ENCODE measurements at places on chromosomes 1 and 21.

- no peak for DNase-seq
These were observed 27.5 kb downstream of the COL6A1 start for GRCh38 chr21:46008893-46009621.

DNA sequence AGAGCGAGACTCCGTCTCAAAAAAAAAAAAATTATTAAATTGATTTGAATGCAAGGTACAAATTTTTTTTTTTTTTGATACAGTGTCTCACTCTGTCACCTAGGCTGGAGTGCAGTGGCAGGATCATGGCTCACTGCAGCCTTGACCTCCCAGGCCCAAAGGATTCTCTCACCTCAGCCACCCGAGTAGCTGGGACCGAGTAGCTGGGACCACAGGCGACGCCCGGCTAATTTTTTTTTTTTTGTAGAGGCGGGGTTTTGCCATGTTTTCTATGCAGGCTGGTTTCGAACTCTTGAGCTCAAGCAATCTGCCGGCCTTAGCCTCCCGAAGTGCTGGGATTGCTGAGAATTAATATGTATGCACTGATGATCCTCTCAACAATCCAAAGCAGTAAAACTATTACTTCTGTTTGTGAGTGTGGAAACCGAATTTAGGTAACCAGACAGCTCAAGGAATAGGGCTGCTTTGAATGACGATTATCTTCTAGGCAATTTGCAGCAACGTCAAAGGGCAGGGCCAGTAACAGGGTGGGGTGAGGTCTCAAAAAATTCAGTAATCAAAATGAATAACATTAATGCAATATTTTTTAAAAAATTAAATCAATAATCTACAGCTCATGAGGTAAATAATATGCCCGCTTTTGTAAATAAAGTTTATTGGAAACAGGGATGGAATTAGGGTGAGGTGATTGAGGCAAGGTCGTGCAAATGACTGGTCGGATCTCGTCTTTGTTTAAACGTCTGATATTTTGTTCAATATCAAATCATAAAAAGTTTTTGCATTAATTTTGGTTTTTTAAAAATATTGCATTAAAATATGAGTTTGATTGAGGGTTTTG, 1.2 kb downstream of the CLSPN start:
- no peak for DNase-seq

DNA sequence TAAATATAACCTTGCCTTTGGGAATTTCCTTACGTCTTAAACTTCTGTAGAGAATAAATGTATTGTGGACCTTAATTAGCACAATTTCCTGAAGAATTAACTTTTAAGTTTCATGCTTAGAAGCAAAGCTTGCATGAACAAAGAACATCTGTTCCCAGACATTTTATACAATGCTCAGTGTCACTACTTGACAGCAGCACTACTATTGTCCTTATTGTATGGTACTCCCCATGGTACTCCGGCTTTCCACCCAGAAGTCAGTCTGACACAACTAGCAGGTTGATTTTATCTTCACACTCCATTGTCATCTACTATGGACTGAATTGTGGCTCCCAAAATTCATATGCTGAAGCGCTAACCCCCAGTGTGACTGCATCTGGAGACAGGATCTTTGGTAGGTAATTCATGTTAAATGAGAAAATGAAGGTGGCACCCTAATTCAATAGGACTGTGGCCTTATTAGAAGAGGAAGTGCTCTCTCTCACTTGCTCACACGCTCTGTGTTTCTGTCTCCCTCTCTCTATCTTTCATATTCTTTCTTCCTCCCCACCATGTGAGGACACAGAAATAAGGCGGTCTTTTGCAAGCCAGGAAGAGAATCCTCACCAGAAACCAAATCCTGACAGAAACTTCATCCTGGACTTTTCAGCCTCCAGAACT, 10.7 kb upstream of the OR2B11 start:
- DNase-seq = no peak

DNA sequence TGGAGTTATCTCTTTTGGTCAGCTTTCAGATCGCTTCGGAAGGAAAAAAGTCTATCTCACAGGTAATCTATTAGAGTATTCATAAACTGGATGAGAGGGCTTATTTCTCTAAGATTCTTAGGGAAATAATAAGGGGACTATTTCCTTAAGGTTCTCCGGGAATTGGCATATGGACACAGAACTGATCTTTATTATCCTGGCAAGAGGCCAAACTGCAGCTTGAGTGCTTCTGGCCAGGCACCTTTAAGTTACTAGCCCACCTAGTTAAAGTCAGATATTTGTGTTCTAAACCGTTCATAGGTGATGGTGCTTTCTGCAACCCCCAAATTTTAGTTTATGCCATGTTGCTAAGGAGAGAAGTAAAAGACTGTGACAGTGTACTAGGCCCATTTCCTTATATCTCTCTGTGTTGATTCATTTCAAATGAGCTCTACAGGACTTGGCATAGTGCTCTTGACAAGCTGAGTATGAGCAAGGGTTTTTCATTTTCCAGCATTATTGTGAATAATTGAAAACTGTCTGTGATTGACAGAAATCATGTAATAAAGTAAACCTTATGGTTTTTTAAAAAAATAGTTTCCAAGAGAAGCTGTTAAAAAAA, 43.4 kb downstream of the SLC22A15 start:
- no peak for DNase-seq

DNA sequence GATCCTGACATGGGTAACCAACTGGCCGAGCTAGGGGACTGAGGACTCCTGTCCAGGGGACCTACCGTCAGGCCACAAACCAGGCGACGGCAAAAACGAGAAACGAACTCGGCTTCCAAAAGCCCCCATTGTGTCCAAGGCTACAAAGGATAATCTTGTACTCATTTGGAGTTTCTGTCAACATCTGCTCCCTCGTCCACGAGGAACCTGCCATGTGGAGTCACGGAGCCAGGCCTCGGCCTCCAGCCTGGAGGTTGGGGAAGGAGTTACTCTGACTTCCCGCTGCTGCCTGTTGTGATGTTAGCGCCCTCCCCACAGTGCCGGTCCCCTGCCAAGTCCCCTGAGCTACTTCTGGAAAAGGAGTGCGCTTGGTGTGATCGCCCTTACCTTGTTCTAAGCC, 7.3 kb downstream of the KRTAP10-1 start:
- DNase-seq = no peak

- no peak for DNase-seq
These were observed 67.2 kb downstream of the ZBTB18 start for GRCh38 chr1:244118109-244118761.

DNA sequence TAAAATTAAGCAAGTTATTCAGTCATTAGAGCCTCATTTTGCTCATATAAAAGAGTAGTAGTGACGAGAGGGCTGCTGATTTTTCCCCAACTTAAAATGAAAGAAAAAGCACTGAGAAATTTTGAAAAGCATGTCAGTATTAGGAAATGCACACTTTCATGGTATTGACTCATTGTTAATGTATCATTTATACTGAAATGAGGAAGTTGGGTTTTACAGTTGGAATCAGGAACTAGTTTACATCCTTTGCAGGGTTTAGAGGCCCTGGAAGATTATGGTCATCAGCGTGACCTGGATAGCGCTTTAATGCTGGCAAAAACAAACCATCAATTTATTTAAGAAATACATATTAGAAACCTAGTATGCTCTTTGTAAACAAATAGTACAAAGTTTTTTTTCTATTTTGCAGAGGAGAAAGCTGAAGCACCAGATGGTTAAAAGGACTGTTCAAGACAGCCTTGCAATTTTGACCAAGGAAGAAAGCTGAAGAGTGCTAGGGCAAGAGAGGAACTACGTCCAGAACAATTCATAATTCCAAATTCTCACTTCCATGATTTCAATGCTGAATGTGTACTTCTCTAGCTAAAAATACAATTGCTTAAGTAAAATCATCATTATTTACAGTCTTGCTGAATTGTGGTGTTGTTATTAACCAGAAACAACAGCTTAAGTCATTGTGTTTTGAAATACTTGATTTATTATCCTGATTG, 94.8 kb upstream of the SGIP1 start:
- no peak for DNase-seq

GRCh38 chr1:231134624-231135023, 27.2 kb upstream of the TRIM67 start:
- no peak for DNase-seq

GRCh38 chr21:34077888-34078287, 4.5 kb downstream of the MRPS6 start:
- no peak for DNase-seq

DNA sequence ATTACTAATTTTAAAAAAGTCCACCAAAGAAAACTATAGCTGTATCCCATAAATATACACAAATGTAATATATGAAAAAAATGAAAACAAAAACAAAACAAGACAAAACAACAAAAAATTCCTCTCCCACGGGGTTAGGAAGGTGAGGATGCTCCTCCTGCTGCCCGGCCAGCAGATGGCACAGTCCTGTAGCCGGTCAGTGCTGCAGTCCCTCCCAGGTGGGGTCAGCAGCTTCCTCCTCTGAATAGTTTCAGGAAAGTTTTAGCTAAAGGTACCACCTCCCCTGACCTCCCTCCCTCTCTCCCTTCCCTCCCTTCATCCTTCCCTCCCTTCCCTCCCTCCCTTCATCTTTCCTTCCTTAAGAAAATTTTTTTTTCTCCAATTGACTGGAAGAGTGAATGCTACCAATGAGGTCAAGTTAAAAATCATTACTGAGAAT, 67.8 kb upstream of the BCL10 start:
- no peak for DNase-seq

DNA sequence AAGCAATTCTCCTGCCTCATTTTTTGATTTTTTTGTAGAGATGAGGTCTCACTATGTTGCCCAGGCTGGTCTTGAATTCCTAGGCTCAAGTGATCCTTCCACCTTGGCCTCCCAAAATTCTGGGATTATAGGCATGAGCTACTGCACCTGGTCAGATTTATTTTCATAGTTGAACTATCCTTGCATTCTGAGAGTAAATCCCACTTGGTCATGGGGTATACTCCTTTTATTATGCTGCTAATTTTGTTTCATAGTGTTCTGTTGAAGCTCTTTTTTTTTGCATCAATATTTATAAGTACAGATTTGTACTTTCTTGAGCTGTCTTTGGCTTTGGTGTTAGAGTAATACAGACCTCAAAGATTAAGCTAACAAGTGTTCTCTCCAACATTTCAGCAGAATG, 12.8 kb upstream of the CCSAP start:
- DNase-seq = no peak

- no peak for DNase-seq
These were observed 18.6 kb upstream of the RALGPS2 start for GRCh38 chr1:178706432-178706831.

DNA sequence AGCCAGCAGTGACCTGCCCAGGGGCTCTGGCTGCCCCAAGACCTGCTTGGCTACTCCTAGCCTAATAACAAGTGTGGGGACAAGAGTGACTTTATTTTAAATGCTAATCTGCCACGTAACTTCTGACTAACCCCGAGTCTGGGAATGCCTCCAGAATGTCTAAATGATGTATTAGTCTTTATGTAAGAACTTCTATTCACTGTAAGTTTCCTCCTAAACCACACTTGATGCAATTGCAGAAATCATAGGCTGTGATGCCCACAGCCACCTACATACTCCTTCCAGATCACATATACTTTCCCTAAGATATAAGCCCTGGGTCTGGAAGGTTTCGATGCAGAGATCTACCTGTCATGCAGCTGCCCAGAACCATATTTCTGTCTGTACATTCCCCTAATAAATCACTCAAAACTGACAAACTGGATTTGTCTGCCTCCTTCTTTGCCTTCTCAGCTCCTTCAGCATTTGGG, 5.9 kb upstream of the VPS45 start:
- DNase-seq = no peak

DNA sequence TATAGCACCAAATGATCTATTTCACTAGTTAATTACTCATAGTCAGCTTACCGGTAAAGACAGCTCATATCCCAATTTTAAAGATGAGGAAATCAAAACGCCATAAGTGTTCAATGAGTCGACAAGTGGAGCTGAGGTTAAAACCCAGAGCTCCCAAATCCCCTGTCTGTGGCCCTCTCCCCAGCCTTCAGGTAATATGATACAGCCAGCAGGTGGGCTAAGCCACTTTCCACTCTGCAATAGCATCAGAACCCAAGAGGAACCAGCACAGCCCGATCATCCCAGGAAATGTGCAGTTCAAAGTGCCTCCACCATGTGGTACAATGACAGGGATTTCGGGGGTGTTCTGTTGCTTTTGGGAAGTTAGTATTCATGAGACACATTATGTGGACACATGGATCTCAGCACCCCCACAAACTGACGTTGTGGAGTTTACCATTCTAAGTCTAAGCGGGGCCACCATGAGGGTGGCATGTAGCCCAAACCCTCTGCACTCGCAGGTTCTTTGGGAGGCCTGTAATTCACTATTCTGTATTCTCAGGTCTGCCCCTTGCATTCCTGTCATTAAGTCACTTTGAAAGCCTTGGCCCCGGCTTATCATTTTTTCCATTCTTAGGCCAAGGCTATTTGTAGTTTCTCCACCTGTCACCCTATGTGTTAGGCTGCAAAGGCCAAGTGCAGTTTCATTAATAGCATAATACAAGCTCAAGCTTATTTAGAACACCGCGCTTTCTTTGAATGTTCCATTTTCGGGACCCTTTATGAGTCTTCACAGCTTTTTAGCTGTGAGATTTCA, 26.3 kb upstream of the ACTN2 start:
- no peak for DNase-seq

GRCh38 chr1:30895944-30896660, 12.5 kb downstream of the SDC3 start:
- DNase-seq = no peak

DNA sequence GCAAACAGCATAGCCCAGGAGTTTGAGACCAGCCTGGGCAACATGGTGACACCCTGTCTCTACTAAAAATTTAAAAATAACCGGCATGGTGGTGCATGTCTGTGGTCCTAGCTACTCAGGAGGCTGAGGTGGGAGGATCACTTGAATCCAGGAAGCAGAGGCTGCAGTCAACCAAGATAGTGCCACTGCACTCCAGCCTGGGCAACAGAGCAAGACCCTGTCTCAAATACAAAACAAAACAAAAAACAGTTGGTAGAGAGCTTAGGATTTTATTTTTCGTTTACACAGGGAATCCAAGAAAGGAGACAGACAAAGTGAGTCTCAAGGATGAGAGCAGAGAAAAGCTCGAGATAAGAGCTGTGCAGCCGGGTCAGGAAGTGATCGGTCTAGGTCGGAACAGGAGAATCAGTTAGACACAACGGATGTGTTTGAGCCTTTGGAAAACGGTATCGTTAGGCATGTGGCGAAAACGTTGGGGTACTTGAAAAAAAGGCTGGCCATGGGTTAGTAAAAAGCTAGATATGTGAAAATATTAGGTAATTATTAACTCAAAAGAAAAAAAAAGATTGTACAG, 1.7 kb upstream of the MIB2 start:
- no peak for DNase-seq

DNA sequence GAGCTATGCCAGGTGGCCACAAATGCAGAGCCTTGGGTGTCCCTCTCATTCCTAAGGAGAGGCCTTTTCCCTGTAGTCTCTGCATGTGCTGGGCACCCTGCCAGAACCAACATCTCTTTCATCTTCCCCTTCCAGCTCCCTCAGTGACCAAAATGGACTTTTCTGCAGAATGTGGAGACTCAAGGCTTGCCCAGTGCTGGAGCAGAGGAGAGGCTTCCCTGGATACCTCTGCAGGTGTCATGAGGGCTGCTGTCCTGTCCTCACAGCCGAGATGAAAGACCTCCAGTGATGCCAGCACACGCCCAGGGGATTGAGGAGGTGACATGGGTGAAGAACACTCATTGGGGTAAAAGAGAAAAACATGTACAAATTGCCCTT, 347.0 kb upstream of the AJAP1 start:
- no peak for DNase-seq
